ENCODE measurements at places on chromosomes 6 and 20.

DNA sequence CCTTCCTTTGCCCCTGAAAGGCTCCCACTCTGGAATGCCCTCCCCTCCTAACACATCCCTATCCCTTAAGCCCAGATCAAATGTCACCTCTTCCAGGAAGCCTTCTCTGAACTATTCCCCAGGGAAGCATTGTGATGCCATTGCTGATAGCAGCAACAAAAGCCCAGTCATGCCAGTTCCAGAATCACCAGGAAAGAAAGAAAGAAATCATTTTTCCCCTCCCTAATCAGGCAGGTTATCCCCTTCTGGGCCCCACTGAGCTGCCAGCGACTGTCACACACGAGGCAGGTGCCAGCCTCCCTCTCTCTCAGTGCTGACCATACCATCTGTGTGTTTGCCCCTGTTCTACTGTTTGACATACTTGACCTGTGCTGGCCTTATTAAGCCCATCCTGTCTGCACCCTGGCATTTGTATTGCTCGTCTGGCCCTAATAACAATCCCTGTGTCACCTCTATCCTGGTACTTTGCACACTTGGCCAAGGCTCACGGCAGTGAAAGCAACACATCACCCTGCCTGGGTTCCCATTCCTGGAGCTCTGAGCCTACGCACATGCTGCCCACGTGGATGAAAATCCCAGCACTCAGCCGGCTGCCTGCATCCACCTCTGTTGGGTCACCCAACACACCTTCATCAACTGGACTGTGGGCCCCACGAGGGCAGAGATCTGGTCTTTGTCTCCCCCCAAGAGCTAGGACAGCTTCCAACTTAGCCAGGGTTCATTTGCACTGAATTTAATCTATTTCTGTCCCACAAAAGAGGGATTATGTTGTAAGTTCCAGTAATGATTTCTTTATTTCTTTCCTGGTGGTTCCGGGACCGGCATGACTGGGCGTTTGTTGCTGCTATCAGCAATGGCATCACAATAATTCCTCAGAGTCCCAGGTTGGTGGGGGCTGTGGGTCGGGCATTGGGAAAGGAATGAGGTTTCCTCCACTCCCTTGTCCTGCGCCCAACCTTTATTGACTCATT, 5.3 kb upstream of the BPIFB1 start:
- no peak for DNase-seq

DNA sequence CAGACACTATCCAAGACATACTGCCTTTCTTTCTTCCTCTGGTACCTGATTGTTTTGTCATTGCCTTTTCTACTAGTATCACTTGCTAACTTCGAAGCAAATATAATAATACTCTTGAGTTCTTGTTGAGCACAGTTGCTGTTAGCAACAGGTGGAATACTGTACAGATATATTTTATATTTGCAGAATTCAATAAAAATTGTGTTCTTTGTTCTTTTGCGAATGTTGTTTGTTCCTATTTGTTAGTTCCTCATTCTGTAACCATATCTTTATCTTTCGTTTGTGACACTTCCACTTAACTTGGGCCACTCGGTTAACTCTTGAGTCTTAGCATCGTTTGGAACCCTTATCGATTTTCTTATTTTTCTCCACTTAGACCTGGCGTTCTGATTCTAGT, 868 bp downstream of the CYB5R4 start:
- DNase-seq, result no peak

DNA sequence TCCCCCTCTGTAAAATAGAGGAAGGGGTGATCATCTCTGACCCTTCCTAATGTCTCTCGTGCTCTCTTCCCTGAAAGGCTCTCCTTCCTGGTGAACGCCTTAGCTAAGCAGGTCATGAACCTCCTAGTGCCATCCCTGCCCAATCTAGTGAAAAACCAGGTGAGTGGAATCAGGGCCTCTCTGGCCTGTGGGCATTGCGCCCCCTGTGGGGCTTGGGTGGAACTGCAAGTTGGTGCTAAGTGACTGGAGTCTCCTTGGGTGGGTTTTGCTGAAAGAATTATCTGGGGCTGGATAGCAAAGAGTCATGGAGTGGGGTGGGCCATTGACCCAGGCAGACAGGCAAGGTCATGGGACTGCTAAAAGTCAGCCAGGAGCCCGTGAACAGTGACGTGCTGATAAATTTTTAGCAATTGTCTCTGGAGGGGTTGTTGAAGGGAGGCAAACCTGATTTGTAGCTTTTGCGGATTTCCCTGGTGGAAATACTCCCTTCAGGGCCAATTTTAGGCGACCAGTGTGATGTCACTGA, 8.9 kb downstream of the BPIFB1 start:
- peak; percentile 40 for DNase-seq

DNA sequence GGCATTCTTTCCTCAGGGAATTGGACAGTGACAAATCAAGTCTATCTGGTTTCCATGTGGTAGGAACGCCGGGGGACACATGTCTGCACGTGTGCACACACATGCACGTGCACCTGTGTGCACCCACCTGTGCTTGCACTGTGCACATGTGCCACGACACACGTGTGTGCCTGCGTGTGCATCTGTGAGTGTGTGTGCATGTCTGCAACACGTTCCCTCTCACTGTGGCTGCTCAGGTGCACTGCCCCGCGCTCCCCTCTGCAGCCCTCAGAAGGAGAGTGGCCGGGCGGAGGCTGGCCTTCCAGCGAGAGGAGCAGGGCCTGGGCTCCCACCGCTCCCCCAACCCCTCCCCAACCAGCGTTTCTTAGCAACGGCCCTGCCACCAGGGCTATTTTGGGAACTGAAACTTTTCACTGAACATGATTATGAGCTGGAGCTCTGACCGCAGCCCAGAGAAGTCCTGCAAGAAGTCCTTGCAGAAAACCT, 147.8 kb downstream of the PHACTR3 start:
- DNase-seq, result no peak

GRCh38 chr6:42782689-42783176, 881 bp downstream of the BICRAL start:
- peak; percentile 74 for DNase-seq

- DNase-seq, result no peak
Observed at GRCh38 chr20:21725892-21726291, 20.4 kb downstream of the PAX1 start.

DNA sequence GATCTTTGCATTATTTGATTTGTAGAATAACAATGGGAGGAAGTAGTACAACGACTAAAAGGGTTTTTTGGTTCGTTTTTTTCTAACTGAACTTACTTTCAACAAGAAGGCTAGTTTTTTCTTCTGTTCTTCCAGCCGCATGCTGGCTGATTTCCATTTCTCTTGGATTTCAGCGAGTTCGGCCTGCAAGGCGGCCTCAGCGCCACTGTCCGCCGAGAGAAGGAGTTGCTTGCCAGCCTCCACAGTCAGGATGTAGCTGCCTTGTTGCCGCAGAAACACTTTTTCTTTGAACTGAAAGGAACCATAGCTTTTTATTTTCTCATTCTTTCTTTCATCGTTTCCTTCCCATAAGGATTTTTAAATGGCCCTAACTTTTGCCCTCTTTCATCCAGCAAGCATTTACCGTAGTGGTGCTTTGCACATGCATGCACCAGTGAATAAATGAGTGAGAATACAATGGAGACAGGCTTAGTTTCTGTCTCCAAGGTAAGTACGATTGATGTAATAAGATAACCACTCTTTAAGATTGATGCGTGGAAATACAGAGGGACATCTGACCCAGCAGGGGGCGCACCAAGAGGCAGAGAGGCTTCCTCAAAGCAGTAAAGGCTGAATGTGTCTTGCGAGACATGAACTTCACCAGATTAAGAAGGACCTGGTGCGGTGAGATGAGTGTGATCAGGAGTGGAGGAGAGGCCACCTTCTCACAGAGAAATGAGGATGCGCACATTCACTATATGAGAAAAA, 398.8 kb downstream of the ESR1 start:
- no peak for DNase-seq

DNA sequence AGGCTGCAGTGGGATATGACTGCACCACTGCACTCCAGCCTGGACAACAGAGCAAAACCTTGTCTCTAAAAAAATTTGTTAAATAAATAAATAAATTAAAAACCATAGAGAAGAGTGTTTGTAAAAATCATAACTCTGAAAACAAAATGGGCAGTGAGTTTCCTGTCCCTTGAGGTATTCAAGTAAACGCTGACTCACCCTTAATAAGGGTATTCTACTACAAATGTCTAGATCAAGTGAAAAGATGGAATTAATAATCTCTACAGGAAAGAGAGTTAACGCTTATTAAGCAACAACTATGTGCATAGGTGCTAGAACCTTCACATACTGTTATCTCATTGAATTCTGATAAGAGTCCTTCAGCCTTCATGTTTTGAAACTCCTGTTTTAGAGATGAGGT, 19.9 kb upstream of the MBOAT1 start:
- DNase-seq, result no peak
